Stimulated activated CD4-positive, alpha-beta T cell treated with anti-CD3 and anti-CD28 coated beads, Interleukin-15, amount 100 ng/mL, for 1 hour (primary cell): ENCODE measurements at places on chromosomes 3 and 15.

- no peak for DNase-seq
Measured at GRCh38 chr15:47496343-47497185, 220.7 kb upstream of the SEMA6D start.

GRCh38 chr3:175304404-175304803 is 445.3 kb downstream of the NAALADL2 start:
- DNase-seq, result no peak

DNA sequence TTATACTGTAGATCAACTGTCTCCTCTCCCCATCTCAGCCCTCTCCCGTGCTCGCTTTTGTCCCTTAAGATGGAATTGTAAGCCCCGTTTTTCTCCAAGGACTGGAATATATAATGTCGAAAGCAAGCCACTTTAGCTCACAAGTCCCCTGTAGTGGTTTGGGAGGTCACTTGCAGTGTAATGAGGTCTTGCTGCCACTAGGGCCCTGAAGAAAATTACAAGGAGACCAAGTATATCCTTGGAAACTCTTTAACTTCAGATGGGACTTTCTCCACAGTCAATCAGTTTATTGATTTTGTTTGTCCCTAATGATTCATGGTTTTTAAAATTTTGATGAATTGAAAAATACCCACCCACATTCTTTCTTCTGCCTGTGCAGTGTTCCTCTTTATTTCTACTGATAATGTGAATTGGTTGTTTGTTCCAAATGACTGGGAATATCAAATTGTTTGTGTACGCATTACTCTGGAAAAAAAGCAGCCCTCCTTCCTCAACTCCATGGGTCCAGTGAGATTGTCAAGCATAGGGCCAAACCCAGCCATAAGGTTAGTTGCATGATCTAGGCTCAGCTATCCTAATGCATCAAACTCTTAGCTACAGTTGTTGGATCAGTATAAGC is 294.8 kb downstream of the MCTP2 start:
- DNase-seq, result no peak

- no peak for DNase-seq
Measured at GRCh38 chr3:9238721-9239295, 10.6 kb downstream of the SRGAP3 start.

DNA sequence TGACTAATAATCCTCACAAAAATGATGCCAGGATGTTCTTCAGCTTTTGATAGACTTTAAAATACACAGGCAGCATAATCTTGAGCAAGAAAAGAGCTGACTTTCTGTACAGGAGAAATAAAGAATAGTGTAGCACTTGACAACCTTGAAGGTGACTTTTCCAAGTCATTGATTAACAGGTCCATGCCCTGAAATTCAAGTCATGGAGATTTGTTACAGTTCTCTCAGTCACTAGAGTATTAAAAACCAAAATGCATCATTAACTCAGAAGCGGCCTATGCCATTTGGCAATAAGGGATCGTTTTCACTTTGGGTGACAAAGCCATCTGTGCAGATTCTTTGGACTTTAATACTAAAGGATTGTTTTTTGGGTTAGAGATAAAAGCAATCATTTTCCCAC is 692.7 kb upstream of the SGO1 start:
- DNase-seq, result no peak

DNA sequence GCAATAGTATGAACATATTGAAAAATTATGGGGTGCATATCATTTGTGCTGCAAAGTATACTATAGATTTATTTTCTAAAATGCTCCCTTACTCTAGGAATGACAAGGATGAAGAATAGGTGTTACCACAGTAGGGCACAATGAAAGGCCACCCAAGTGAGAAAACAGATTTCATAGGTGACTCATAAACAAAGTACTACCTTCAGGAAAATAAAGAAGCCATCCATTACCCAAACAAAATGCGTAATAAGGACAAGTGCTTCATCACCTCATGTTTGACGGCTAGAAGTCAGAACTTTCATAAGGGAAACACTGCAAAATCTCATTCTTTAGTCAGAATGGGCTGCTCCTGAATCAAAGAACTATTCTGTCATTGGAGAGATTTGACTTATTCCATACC is 116.6 kb downstream of the MFSD1 start:
- no peak for DNase-seq

DNA sequence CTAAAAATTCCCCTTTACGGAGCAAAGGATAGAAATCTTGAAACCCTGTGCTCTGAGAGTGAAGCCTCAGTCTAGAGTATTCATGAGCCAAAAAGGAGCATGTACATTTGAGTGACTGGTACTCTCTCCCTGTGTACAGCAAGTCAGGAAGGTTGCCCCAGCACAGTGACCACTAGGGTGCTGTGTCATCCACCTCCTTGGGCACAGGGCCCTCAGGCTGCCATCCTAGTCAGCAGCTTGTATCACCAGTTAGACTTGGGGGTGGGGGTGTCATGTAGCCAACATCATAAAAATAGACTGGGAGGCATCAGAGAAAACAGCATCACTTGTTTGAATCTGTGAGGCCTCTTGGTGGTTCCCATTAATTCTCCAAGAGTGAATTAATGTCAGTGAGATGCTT is 12.0 kb downstream of the NME9 start:
- DNase-seq, result no peak

DNA sequence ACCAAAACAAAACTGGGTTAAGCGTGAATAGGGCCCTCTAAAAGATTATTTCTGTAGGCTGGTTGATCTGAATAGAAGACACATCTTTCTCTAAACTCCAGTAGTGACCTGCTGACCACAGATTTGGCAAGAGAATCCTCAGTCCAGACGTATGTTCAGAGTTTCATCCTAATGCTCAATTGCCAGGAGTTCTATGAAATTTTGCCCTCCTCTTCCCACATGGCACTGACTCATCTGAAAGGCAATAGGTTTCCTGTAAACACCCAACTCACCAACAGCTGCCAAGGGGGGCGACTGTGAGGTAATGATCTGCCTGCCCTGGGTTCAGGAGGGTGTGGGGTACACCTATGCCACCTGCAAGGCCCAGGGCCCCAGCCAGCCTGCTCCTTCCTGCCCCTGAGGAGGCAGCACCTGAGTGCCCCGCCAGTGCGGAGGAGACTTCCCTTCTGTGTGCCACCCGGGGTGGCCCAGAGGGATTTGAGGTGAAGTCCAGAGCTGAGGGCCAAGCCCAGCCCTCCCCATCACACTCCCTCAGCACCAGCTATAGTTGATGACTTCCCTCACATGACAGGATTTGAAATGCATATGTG is 8.4 kb upstream of the PLA2G4D start:
- no peak for DNase-seq

DNA sequence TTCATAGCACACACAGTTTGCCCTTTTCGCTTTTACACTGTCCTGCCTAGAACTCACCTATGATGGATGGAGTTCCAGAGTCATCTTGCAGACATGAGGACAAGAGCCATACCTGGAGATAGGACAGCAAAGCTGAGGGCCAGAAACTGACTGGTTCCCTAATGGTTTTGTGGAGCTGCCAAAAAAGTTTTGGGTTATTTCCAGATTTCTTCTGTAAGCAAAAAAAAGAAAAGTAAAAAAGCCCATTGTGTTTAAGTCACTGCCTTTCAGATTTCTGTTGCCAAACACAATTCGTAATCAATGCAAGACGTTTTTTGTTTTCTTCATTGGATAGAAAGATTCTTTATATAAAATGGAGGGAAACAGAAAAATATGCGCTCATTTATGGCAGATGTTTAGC is 42.4 kb upstream of the KY start:
- no peak for DNase-seq

DNA sequence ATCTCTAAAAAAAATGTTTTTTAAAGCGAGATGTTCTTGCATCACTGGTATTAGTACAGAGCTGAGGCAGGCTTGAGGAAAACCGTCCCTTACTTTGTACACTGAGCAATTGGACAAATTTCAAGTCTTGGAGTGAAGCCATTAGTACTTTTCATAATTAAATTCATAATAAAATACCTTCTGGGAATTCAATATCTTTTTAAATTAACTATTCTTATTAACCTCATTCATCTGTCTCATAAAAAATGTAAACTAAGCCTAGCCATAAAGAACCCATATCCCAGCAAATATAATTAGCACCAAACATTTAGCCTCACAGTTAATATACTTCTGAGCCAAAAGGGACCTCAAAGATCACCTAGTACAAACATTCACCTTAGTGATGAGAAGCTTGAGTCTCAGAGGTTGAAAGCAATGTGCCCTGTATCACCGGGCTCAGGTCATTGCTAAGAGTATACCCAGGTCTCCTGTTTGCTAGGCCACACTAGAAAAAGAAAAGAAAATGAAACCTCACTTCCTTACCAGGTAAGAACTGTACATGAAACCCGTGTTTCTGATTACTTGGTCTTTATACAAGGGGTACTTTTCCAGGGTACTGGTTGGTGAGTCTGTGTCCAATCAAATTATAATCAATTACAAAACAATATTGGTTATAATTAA is 192.5 kb downstream of the ADAMTS9 start:
- DNase-seq, result no peak

DNA sequence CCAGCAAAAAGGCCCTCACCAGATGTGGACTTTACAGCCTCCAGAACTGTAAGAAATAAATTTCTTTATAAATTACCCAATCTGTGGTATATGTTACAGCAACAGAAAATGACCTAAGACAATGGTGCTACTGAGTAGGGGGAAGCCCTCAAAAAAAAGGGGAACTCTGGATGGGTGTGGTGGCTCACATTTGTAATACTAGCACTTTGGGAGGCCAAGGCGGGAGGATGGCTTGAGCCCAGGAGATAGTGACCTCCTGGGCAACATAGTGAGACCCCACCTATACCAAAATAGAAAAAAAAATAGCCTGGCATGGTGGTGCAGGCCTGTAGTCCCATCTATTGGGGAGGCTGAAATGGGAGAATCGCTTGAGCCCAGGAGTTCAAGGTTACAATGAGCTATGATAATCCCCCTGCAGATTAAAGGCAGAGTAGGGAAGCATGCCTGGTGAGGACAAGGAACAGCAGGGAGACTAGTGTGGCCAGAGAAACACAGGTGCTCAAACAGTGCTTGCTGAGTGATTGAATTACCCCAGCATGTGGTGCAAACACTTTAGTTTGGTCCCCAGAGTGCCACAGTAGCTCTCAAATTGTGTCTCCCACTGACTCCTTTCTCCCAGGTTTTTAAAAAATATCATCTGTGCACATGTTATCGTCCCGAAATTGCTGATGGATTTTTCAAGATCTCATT is 13.9 kb upstream of the USP3 start:
- DNase-seq, result no peak

DNA sequence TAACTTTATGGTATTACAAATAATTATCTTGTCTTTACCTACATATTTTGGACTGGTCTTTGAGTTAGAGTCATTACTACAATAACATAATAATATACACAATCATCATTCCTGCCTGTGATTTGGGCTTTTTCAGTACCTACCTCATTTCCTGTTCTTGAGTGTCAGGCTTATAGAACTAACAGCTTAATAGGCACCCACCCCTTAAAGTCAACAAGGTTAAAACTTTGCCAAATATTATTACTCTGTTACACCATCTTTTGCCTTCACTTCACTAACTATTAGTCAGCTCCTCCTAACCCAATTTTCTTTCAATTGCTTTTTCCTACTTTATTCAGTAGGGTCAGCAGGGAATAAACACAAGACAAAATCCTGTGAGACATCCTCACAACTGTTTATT is 488.7 kb upstream of the AGTR1 start:
- DNase-seq, result no peak

GRCh38 chr3:4834403-4834866 is 144.8 kb upstream of the BHLHE40 start:
- DNase-seq, result peak; percentile 30

DNA sequence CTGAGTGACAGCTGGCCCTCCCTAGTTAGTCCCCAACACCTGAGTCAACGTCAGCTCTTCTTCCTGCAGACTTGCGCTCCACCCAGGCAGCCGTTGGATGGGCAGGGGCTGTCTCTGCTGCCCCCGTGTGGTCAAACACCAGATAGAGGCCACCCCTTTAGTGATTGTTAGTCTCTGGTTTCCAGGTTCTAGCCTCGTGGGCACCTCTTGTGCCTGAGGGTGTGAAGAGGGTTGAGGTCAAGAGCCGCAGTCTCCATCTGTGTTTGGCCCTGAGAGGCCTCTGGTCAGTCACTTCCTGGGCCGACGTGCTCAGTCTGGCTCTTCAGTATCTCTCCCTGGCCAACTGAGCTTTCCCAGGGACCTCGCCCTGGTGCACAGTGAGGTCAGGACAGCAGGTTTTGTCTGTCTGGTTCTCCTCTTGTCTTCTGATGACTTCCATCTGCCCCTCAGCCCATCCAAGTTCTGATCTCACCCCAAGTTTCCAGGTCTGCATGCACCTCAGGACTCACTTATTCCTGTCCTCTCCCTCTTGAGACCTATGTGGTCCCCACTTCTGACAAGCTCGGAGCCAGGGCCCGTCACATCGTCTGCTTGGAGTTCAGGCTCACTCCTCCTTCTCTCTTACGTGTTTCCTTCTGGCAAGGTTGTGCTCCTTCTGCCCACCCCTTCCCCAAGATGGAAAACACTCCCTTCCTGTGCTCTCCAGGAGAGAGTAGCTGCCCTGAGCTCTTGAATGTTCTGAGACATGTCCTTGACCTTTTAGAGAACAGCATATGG is 20.9 kb downstream of the CD276 start:
- DNase-seq, result peak; percentile 13

DNA sequence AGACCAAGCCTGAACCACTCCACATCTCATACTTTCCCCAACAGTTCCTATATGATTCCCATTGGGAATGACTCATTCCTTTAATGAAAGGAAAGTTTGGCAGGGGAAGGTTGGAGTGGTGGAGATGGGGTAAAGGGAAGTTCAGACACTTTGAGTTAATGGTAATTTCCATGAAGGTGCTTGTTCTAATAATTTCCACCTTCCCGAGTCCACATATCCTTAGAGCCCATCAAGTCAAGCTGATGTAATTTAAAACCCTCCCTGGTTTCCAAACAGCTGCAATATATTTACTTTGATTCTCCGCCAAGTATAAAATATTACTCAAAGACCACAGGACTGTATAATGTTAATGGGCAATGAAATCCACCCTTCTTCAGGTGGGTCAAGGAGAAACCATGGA is 95.0 kb upstream of the GALNT15 start:
- DNase-seq, result no peak

GRCh38 chr3:175422744-175423143 is 563.6 kb downstream of the NAALADL2 start:
- DNase-seq, result no peak

DNA sequence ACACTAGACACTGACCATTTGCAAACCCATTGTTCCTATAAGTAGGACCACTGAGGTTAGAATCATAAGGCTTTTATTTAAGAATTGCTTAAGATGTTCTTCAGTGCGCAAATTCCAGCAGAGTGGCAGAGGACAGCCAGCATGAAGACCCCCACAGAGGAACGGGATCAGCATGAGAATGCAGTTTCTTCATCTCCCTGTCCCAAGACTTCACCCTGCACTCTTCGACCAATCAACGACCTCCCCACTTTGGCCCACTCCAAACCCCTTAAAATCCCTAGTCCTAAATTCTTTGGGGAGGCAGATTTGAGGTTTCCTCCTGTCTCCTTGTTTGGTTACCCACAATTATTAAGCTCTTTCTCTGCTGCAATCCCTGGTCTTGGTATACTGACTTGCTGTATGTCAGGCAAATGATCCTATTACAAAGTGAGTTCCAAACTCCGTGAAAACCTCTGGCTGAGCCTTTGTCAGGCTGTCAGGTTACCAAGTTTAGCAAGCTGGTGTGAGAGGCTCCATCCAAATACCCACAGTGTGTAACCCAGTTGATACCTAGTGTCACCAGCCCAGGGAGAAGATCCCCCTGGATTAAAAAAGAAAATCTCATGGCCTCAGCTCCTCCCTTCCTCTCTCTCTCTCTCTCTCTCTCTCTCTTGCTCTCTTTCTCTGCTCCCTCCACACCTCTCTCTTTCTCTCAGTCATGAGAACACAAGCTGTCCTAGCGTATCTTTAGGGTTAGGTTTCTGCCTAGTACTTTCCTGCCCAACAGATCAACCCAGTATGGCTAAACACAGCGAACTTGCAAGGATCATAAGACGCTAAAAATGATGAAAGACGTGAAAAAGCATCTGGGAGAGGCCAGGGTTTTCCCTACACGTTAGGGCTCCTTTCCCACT is 15.8 kb upstream of the RBSN start:
- DNase-seq, result no peak
